ENCODE measurements at places on chromosomes 4 and X. TPM values are rescaled to one million over a fixed set of nuclear protein-coding genes. Genes with fewer than 3 reads are reported as not detected.
A peak's percentile ranks its signal among the peaks of the same experiment; 100 is the strongest.

The SSX1 gene
- total RNA-seq: not detected

The FAM9B gene
- total RNA-seq: not detected

DNA sequence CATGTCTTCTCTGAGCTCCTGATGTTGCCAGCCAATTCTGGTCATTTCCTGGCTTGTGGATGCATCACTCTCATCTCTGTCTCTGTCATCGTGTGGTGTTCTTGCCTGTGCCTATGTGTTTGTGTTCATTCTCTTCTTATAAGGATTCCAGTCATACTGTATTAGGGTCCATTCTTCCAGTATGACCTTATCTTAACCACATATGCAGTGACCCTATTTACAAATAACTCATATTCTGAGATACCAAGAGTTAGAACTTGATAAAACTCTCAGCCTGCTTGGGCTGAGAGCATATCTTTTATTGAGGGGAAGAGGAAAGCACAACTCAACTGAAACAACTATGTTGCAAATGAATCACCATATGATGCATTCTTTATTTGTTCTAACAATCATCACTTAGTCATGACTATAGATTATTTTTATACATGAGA is 189.0 kb upstream of the ANXA10 start:
- DNase-seq: peak; percentile 73

DNA sequence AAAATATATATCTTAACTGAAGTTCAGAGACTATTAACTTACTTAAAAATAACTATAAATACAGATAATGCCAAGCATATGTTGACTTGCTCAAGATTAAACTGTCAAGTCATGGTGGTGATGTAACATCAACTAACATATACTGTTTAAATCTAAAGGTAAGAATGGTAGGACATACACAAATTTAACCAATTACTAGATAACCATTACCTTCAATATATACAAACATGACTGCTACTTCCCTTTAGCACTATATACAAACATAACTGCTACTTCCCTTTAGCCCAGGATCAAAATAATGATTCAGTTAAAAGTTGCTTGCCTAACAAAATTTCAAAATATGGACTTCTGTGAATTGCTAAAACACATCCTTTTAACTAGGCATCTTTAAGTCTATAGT is 14.9 kb downstream of the HNRNPD start:
- no peak for DNase-seq

DNA sequence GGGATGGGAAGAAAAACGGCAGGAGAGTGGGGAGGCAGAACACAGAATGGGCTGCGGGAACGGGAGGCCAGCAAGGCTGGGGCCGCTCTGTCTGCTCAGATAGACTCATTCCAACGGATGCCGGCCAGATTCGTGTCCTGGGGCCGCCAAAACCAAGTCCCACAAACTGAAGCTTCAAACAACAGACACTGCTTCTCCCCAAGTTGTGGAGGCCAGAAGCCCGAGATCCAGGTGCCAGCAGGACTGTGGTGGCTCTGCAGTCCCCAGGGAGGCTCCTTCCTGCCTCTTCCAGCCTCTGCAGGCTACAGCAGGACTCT is 100.6 kb downstream of the ADRA2C start:
- no peak for DNase-seq

GRCh38 chrX:106401965-106402559 is 209.7 kb upstream of the RADX start:
- no peak for DNase-seq

The EPGN gene
- total RNA-seq: 0.26 TPM

Measured in fibroblast of lung (primary cell).